ENCODE measurements at places on chromosomes 11 and 22. TPM values are rescaled to one million over a fixed set of nuclear protein-coding genes. Genes with fewer than 3 reads are reported as not detected.

Gene DGCR2
- 49.3 TPM for total RNA-seq

Gene CTNND1
- 212 TPM for total RNA-seq

Gene SULT4A1
- total RNA-seq = not detected

Gene RAC2
- 6.0 TPM for total RNA-seq

Gene FAM118A
- 58.6 TPM for total RNA-seq

GRCh38 chr11:119758291-119758690 lies 29.3 kb upstream of the NECTIN1 start:
- H3K27ac ChIP-seq = no peak overlapping the region
- no peak overlapping the region for H3K4me3 ChIP-seq
- no peak for DNase-seq
- H3K27me3 ChIP-seq = no peaks in the 10 kb centered on the region
- no peaks in the 10 kb centered on the region for H3K36me3 ChIP-seq
- H3K4me1 ChIP-seq = no peaks in the 10 kb centered on the region

- no peaks in the 10 kb centered on the region for H3K36me3 ChIP-seq
- H3K4me1 ChIP-seq = no peaks in the 10 kb centered on the region
These were observed 411 bp upstream of the KIRREL3 start for GRCh38 chr11:127000981-127001380.

- no peaks in the 10 kb centered on the region for H3K4me1 ChIP-seq
- H3K27ac ChIP-seq = no peak overlapping the region
- no peak overlapping the region for H3K4me3 ChIP-seq
- H3K36me3 ChIP-seq = no peaks in the 10 kb centered on the region
- no peak for DNase-seq
These were observed 23.1 kb downstream of the MRGPRG start for GRCh38 chr11:3195251-3196160.

GRCh38 chr22:49372111-49372529 lies 455.6 kb downstream of the BRD1 start:
- no peak for DNase-seq
- H3K4me3 ChIP-seq = no peak overlapping the region
- H3K27me3 ChIP-seq = no peaks in the 10 kb centered on the region
- H3K36me3 ChIP-seq = no peaks in the 10 kb centered on the region
- no peak overlapping the region for H3K27ac ChIP-seq

DNA sequence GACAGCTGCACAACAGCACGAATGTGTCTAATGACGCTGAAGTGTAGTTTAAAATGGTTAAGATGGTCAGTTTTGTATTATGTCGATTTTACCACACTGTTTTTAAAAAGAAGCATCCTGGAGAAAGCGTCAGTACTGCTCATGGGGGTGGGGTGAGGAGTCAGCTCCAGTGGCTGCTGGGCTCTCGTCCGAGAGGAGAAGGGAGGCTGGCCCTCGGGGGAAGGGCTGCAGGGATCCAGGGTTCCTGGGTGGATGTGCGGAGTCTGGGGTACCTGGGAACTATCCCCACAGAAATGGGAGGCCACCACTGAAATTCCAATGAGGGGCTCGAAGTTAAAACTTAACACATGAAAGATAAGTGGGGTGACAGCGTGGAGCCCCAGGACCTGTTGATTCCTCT lies 11.9 kb downstream of the C11orf21 start:
- no peaks in the 10 kb centered on the region for H3K36me3 ChIP-seq
- H3K27me3 ChIP-seq = no peaks in the 10 kb centered on the region
- no peak for DNase-seq
- no peaks in the 10 kb centered on the region for H3K4me1 ChIP-seq

- H3K36me3 ChIP-seq = no peaks in the 10 kb centered on the region
- H3K27me3 ChIP-seq = no peaks in the 10 kb centered on the region
- DNase-seq = peak; percentile 14
- peaks cover 45% of the 10 kb centered on the region for H3K4me1 ChIP-seq
- H3K27ac ChIP-seq = no peak overlapping the region
These were observed 562 bp downstream of the DGAT2 start for GRCh38 chr11:75768909-75769771.

DNA sequence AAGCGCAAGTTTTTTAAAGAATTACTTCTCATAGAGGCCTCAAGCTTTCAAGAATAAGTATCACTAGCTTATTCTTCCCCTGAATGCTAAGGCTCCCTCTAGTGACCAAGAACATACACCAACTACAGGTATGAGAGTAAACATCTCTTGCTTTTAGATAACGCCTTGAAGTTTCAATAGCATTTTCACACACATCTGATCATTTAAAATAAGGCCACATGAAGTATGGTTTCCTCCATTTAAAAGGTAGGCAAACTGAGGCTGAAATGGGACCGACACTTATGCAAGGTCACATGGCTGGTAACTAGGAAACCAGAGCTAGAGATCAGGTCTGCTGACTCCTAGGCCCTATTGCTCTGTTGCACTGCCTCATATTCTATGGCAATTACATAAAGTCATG lies 66.5 kb downstream of the CCDC34 start:
- no peaks in the 10 kb centered on the region for H3K4me1 ChIP-seq
- H3K4me3 ChIP-seq = no peak overlapping the region
- H3K36me3 ChIP-seq = no peaks in the 10 kb centered on the region
- H3K27ac ChIP-seq = no peak overlapping the region
- DNase-seq = no peak

DNA sequence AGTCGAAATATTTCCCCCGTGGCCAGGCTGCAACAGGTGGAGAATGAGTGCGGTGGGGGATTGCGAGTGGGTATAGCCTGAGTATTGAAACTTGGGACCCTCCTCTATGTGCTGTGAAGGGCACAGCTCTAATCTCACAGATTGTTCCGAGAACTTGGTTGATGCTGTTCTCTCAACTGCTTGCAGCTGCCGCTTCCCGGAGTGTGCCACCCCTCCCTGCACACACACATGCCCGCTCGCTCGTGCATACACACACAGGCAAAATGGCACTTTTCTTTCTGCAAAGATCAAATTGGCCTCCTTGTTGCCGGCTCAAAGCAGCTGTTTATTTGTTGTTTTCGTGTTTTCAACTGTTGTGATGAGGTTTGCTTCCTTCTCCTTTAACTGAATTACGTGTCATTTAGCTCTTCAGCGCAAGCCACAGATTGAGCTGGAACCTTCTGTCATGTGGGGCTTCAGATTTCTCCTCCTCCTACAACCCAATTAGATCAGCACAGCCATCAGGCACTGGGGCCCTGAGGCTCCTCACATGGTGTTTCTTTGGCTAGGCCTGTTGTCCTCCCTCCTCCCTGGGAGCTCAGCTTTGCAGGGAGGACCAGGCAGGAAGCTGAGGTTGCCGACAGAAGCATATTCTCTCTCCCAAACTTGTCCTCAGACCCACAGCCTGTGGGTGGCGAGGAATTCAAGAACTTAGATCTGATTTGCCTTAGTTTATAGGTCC lies 13.9 kb upstream of the B3GAT1 start:
- no peaks in the 10 kb centered on the region for H3K4me1 ChIP-seq
- H3K36me3 ChIP-seq = no peaks in the 10 kb centered on the region
- H3K4me3 ChIP-seq = no peak overlapping the region
- no peak overlapping the region for H3K27ac ChIP-seq
- DNase-seq = no peak
